ENCODE measurements at places on chromosomes 5 and 9.

- peak; percentile 92 for DNase-seq
Observed at GRCh38 chr5:60944904-60945812, at the start of the genes ERCC8 and NDUFAF2. Gene ERCC8 (minus strand): TSS chr5:60945070. CDS start chr5:60945008, 62 bp downstream. Gene NDUFAF2 (plus strand): TSS chr5:60945205. CDS start chr5:60945256, 51 bp downstream.

GRCh38 chr9:91421971-91422757, 1.5 kb downstream of the NFIL3 start:
- DNase-seq, result no peak

DNA sequence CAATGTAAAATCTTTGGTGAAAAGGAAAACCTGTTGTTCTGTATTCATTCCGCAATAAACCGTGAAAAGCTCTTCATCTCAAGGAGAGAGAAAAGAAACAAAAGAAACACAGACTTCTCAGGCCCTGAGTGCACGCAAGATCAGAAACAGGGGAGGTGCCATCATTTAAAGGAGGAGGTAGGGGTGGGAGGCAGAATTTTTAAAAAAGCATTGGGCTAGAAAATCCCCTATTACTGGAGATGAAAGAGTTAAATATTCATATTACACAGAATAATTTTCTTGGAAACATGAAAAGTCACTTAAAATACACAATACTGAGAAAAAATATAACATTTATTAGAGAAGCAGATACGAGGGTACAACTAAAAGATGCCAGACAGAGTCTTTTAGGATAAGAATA, 56.3 kb downstream of the USP20 start:
- no peak for DNase-seq

DNA sequence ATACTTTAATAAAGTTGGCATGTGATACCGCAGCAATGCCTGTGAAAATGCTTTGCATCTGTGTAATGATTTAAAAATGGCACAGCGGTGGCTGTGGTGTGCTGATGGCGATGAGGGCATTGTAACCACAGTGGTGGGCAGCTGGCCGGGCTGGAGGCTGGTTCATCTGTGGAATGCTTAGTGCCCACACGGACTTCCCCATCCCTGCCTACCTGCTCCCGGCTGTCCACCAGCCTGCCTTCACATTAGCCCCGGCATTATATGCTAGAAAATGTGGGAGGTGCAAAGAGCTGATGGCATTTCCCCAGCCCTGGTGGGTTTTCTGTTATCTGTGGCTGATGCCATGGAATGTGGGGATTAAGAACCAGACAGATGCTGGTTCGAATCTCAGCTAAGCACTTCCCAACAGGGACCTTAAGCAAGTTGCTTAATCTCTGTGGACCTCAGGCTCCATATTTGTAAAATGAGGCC, 2.9 kb upstream of the NDST1 start:
- no peak for DNase-seq

GRCh38 chr5:111262153-111262552, 38.0 kb downstream of the CAMK4 start:
- no peak for DNase-seq

DNA sequence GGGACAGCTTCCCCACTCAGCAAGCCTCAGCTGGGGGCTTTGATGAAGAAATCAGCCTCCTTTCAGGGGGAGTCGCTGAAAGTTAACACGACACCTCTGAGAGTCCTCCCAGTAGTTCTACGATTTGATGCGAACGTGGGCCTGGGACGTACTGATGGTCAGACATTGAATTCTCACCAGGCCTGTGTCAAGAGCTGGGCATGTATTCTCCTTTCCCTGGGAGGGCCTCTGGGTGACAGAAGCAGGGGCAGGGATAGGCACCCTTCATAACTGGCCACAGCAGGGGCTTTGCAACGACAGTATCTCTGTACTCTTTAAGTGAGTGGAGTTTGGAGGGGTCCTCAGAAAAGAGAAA, 15.6 kb upstream of the COL5A1 start:
- peak; percentile 1 for DNase-seq

Measured in activated CD4-positive, alpha-beta T cell treated with anti-CD3 and anti-CD28 coated beads for 36 hours (primary cell).